ENCODE measurements at places on chromosomes 11 and 22.

DNA sequence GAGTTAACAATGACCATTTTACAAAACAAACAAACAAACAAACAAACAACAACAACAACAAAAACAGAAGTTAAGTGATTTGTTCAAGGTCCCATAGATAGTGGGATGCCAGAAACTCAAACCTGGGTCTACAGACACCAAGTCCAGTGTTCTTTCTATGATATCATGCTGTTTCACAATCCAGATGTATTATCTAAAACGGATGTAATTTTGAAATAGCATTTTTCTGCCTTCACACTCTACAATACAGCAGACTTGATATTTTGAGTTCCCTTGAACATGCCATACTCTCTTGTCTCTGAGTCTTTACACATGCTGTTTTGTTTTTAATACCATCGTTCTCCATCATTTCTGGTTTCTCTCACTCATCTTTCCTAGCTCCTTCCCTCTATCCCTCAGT is 104.5 kb downstream of the RELT start:
- DNase-seq: no peak

DNA sequence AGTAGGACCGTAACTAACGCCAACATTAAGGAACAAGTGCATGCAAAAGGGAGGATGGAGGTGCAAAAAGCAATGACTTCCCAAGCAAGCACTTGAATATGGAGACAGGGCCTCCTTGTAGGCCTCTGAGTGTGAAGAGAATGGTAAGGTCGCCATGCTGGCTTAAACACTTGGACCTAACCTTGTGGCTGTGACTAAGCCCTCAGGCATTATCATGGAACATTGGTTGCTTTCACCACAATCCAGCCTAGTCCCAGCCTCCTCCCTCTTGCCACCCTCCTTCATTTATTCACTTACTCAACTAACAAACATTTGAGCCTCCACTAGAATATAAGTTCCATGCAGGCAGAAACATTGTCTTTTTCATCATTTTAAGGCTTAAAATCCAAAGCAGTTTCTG is 11.9 kb upstream of the SYTL2 start:
- peak; percentile 21 for DNase-seq

GRCh38 chr22:40397396-40397795 is 27.0 kb downstream of the SGSM3 start:
- no peak for DNase-seq

DNA sequence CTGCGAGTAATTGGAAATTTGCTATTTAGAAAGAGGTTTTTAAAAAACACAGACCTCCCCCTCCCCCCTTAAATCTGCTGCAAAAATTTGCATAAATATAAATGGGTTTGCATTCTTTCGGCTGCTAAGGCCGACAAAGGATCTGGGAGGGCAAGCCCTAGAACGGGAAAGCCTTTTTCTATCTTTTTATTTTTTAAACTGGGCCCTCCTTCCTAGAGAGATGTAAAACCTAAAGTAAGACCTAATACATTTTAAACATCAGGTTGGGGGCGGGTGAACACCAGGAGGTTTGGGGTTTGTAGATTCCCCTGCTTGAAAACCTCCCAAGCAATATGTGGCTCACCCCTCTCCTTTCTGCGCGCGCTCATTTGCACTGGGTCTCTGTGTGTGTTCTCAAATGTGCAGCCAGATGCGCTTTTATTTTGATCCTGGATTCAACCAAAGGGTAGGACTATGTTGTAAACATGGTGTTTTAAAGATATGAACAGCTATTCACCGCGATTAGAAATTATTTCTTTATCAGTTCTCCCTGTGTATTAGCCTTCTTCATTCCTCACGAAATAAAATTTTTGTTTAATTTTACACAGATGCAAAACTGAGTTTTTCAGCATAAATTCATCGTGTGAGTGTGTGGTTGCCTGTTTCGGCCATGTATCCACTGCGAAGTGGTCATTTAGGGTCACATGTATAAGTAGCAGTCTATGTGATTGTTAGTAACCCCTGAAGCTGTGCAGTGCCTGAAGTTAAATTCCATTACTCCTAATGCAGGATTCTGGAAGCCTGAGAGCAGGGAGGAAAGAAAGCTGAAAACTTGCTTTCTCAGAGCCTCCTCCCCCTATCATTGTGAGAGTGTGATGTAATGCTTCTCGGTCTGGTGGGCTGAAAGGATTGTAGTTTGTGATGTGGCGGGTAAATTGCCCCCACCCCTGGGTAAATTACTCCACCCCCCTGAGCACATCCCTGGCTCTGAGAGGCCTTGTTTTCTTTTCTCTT is 988 bp downstream of the TNRC6B start:
- DNase-seq: no peak

- DNase-seq: peak; percentile 42
These were observed 31.7 kb downstream of the PAX6 start for GRCh38 chr11:31779374-31779791.

DNA sequence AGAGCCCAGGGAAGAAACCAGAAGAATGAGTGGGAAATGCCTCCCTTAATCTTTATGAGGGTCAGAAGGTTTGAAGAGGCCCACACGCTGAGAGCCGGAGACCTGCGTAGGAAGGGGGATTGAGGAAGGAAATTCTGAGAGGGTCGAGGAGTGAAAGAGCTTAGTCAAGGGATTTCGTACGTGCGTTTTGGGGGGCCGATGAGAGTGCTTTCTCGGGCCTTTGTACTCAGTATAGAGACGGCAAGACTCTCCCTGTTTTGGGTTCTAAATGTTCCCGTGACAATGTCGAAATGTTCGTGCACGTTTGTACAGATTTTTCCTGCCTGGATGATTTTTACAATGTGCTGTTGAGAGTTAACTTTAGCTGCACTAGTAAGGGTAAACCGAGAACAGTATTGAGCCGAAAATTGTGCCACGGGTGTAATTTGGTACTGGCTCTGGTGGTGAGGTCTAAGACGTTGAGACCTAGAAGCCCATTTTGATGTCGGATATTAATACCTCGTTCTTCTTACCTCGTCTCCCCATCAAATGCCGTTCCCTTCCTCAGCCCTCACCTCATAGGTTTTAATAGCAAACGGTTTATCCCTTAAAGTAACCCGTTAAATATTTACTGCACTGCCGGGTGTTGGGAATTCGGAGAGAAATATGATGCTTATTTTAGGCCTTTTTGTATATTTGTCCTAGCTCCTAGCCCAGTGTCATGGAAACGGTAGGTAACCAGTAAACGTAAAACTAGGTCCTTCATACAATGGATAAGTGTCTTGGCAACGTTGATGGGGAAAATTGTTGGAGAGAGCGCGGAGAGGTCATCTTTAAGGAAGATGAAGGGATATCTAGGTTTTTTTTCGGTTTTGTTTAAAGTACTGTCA is 734 bp downstream of the C11orf58 start:
- DNase-seq: no peak

- DNase-seq: no peak
These were observed 105.9 kb upstream of the BDNF start for GRCh38 chr11:27806122-27806521.

GRCh38 chr11:36403661-36404060 is 106.4 kb downstream of the TRAF6 start:
- DNase-seq: no peak

DNA sequence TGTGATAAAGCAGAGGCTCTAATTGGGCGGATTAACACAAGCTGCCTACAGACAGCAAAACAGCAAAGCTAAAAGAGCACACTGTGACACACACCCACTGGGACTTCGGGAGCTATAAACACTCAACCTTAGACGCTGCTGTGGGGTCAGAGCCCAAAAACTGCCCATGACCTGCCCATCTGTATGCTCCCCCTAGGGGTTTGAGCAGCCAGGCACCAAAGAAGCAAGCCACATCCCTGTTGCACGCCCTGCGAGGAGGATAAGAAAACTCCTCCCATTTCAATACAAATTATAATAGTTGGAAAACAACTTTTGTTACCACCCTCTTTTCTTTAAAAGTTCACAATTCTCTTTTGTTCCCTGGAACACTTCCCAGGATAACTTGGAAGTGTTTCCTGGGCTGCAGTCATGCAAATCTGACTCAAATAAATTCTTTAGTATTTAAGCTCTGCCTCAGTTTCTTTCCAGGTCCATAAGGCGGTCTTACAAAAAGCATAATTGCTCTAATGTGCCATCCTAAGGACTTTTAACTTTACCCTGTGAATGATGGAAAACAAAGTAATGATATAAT is 86.4 kb downstream of the DLG2 start:
- DNase-seq: no peak

GRCh38 chr22:38841211-38841610 is 2.6 kb downstream of the NPTXR start:
- no peak for DNase-seq

GRCh38 chr11:4187055-4187988 is 92.7 kb downstream of the RRM1 start:
- peak; percentile 74 for DNase-seq

GRCh38 chr22:19615001-19615461 is 90.8 kb upstream of the CLDN5 start:
- DNase-seq: no peak

DNA sequence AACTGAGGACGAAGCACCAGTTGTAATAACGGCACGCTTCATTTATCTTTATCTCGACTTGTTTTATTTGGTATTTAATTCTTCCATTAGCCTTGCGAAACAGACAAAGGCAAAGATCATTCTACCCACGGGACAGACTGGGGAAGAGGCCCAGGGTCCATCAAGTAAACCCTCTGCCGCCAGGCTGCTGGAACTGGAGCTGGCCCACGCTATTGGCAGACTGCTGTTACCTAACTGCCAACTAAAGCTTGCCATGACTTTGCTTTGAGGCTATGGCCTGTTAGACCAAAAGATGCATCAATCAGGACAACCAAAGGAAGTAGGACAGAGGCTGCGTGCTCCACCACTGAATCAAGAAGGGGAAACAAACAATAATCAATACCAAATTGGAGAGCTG is 780 bp upstream of the TMEM218 start:
- no peak for DNase-seq

DNA sequence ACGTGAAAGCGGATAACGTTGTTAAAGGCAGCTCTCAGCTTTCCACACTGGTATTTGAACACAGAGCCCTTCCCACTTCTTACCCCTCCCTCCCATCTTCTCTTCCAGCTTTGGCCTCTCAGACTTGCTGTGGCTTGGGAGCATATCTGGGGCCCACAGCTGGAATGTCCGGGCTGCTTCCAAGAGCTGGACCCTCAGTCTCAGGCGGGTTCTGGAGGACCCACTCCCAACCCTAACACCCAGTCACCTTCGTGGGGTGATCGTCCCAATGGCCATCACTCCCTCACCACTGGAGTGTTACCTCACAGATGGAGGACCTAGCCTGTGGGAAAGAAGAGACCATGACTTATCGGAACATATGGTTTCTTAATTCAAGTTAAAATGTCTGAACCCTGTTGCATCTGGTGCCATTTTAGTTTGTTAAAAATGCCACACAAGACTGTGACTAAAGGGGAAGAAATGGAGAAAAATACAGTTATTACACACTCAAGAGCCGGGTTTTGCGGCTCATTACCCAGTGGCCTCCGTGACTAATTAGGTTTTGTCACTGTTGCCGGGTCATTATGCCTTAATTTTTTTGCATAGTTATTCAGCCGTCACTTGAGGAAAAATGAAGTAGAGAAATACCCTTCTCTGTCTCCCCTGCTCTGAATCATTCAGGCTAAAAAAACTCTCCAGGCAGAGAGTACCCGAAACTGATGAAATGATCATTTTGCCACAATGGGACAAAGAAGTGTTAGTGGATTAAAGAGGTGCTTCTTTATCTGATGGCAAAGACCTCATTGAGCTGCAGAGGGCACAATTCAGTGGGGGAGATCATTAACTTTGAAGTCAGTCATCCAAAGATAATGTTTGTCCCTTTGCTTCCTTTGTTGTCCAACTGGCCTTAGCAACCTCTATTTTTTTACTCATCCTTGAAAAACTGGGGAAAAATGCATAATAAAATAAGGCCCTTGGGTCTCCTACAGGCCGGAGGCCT is 87.2 kb upstream of the HTATIP2 start:
- no peak for DNase-seq

GRCh38 chr11:66418168-66418985 is 2.5 kb upstream of the NPAS4 start:
- DNase-seq: peak; percentile 95

DNA sequence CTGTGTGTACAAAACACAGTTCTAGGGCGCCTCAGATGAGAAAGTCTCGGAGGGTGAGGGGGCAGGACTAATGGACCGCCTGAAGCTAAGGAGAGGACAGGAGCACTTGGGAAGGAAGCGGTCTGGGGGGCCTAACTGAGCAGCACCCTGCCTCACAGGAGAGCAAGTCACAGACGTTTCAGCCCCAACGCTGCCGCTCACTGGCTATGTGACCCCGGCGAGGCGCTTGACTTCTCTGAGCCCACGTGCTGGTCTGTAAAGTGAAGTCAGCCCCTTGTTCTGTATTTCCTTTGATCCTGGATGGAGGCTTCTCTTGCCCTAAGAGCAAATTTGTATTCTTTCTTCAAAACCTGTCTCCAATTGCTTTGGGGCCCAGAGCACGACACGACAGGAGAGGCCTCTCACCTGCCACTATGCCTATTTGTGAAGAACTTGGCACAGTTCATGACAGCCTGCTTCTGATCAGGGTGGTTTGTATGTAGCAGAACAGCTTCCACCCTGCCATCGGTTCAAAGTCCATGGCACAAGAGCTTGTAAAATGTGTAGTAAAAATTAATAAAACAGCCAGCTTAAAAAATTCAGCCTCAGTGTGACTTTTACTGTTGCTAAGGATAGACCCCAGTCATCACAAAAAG is 59.1 kb downstream of the WNT11 start:
- DNase-seq: no peak

GRCh38 chr11:128318856-128319474 is 268.4 kb downstream of the ETS1 start:
- DNase-seq: no peak

DNA sequence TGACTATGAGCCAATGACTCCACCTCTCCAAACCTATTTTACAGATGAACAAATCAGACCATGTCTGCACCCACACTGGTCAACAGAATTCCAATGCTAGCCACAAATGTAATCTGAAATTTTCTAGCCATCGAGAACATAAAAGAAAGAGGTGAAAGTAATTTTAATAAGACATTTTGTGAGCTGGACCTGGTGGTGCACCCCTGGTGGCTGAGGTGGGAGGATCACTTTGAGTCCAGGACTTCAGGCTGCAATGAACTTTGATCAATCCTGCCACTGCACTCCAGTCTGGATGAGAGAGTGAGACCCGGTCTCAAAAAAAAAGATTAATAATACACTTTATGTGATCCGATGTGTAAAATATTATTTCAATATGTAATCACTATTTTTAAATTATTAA is 9.4 kb upstream of the RNF185 start:
- DNase-seq: no peak

- no peak for DNase-seq
These were observed 3.7 kb downstream of the SLC15A3 start for GRCh38 chr11:60948250-60948649.

- DNase-seq: no peak
These were observed 212.3 kb upstream of the NCAM1 start for GRCh38 chr11:112748713-112749543.

DNA sequence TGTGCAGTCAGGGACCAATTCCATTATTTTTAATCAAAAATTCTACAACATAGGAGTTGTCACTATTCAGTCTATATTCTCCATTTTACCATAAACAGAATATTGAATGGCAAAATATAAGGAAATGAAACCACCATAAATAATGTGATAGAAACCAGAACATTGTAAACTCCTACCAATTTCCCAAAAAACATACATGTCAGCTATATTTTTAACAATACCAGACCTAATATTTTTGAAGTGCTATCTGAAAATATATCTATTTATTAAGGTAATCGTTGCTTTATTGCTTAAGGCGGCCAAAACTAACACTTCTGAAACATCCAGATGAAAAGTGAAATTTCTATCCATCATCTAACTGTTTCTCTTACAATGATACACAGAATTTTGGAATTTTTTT is 123.0 kb upstream of the C11orf58 start:
- no peak for DNase-seq

- DNase-seq: no peak
These were observed 963.4 kb upstream of the CCDC90B start for GRCh38 chr11:84249344-84250135.

Data from stromal cell of bone marrow (primary cell).